ENCODE measurements at places on chromosomes 11 and 22.

DNA sequence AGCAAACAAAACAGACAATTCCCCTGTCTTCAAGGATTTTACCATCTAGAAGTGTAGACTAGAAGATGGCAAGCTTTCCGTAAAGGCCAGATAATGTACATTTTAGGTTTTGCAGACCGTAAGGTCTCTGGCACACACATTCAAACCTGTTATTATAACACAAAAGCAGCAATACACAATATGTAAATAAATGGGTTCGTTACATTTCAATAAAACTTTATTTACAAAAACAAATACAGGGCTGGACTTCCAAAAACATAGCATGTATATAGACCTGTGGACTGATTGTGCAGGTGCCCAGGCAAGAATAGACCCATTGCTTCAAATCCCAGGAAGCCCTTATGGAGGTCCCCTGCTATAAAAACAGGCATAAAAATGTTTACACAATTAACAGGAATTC is 27.1 kb upstream of the MS4A6A start:
- no peak for DNase-seq

- DNase-seq: no peak
Measured at GRCh38 chr11:10107497-10107896, 186.5 kb downstream of the SBF2 start.

- no peak for DNase-seq
Measured at GRCh38 chr22:22733881-22734373, 89.5 kb downstream of the GGTLC2 start.

GRCh38 chr11:86446924-86447285 is 72.2 kb downstream of the CCDC81 start:
- no peak for DNase-seq

- no peak for DNase-seq
Measured at GRCh38 chr11:125100136-125100535, 11.3 kb downstream of the TMEM218 start.

DNA sequence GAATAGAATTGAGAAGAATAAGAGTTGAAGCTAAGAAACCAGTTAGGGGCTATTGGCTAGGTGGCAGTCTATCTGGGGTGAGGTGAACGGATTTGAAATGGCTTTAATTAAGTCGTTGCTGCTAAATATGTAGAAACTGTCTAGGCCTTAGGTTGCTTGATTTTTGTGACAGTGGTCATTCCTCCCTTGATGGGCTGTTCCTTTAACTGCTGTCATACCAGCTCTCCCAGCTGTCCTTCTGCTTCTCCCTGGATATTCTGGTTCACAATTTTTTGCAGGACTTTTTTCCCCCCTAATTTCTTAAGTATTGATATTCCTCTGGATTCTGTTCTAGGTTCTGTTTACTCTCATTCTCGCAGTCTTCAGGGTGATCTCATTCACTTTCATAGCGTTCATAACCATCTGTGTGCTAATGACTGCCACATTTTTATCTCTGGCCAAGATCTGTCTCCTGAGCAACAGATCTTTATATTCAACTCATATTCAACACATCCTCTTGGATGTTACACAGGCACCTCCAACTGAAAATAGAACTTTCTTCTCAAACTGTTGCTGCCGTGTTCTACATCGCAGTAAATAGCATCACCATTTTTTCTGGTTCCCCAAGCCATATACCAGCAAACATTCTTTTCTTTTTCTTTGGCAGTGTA is 134.1 kb downstream of the UVRAG start:
- DNase-seq: no peak

DNA sequence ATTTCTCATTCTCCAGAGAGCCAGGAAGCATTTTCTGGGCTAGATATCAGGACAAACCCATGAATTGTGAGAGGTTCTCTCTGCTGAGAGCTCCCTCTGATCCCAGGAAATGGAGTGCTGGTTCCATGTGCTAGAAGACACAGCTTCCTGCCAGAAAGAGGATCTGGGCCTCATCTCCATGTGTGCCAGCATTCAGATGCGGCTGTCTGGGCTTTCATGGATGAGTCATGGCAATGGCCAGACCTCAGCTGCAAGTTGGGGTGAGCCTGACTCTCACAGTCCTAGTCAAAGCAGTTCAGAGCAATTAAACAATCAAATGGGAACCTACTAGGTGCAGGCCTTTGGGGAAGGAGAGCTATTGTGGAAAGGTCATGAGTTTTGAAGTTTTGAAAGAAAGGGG is 82.3 kb upstream of the EED start:
- DNase-seq: no peak

GRCh38 chr11:14687943-14688627 is 44.5 kb downstream of the PDE3B start:
- DNase-seq: no peak

- DNase-seq: no peak
Measured at GRCh38 chr11:35404388-35404775, 15.0 kb downstream of the SLC1A2 start.

- DNase-seq: no peak
Measured at GRCh38 chr11:72229925-72230763, 5.6 kb downstream of the INPPL1 start.

- no peak for DNase-seq
Measured at GRCh38 chr11:125192717-125193415, 28.3 kb downstream of the PKNOX2 start.

Data from keratinocyte (primary cell).